Esophagus mucosa (tissue), 1 donor: ENCODE measurements at places on chromosomes 4 and X.

GRCh38 chr4:63218856-63219255 lies 1190.4 kb downstream of the TECRL start:
- no peak for ATAC-seq

GRCh38 chr4:95386410-95386809 lies 162.4 kb downstream of the UNC5C start:
- no peak for ATAC-seq

DNA sequence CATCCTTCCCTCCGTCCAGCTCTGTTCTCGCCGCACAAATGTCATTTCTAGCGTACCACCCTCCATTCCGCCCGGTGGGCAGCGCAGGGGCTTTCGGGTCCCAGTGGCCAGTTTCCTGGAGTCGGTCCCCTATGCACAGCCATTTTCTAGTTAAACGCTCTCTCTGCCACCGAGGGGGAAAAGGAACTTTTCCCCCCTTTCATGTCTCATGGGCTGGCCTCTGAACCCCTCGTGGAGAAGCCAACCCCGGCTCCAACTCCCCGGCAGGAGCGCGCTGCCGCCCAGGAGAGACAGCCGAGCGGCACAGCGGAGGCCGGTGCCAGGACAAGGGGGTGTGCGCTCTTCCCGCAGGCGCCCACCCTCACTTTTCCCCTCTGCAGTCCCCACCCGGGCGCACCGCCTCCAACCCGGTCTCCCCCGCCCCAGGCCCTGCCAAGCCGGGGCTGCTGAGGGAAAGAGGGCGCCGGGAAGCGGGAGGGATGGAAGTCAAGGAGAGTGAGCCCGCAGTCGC lies 662 bp downstream of the APBB2 start:
- peak; percentile 1 for ATAC-seq

- no peak for ATAC-seq
These were observed 1.5 kb downstream of the CFAP97 start for GRCh38 chr4:185201977-185202962.

- ATAC-seq, result no peak
These were observed 29.5 kb downstream of the PF4 start for GRCh38 chr4:73952352-73952751.

DNA sequence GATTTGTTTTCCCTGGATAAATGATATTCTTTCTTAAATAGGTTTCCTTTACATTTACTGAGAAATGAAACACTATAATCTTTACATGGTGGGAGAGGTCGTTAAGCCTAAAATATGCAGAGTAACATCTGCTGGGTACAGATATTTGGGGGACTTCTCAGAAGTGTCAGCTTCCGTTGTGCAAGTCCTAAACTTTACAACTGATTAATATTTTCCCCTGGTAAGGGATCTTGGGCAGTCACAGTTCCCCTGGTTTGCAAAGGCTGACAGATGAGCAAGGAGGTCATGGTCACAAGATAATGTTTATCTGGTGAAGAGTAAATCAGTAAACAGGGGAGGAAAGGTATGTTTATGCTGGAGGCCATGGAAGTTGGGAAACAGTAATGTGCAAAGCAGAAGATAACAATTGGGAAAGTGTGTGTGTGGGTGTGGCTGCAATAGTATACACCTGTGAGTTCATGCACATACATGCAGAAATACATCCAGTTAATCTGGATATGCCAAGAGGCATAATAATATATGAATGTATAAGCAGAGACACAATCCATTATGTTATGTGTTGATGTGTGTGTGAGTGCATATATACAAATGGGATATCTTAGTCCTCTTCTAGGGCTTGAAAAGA lies 508.2 kb upstream of the FAM241A start:
- ATAC-seq, result peak; percentile 92

DNA sequence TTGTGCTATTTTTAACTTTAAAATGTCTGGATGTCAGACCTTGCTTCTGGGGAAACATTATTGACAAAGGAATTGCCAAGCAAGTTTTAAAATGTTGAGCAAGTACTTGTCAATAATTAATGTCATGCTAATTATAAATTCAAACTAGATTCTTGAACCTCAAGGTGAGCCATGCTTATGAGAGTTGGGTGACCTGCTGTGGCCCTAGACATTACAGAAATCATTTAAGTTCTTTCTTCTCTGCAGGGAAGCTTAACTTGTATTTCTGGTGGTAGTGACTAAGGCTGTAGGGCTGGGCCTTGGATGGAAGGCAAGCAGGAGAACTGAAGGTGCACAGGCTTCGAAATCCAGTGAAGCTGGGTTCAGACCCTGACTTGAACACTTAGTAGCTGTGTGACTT lies 14.8 kb upstream of the UCHL1 start:
- ATAC-seq, result peak; percentile 71

GRCh38 chr4:10703156-10703555 lies 18.6 kb upstream of the CLNK start:
- no peak for ATAC-seq

DNA sequence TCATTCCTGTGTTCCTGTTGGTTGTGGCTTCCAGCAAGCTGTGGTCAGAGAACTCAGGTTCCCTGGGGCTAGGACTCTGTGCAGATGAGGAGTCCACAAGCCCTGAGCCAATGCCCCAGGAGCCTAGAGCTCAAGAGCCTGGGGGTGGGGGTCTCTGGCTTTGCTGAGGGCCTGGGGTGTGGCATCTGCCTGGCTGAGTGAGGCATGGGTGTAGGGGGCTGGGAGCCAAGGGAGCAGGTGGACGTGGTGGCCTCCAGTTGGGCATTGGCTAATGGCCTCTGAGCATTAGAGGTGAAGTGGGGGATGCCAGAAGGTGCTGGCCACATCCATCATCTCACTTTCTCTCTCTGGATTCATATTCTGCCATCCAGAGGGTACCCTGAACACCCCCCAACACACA lies 5.3 kb upstream of the MAMLD1 start:
- no peak for ATAC-seq

GRCh38 chr4:175051974-175052373 lies 133.8 kb downstream of the ADAM29 start:
- no peak for ATAC-seq

- no peak for ATAC-seq
These were observed 175.4 kb downstream of the SH3BGRL start for GRCh38 chrX:81377329-81377728.

DNA sequence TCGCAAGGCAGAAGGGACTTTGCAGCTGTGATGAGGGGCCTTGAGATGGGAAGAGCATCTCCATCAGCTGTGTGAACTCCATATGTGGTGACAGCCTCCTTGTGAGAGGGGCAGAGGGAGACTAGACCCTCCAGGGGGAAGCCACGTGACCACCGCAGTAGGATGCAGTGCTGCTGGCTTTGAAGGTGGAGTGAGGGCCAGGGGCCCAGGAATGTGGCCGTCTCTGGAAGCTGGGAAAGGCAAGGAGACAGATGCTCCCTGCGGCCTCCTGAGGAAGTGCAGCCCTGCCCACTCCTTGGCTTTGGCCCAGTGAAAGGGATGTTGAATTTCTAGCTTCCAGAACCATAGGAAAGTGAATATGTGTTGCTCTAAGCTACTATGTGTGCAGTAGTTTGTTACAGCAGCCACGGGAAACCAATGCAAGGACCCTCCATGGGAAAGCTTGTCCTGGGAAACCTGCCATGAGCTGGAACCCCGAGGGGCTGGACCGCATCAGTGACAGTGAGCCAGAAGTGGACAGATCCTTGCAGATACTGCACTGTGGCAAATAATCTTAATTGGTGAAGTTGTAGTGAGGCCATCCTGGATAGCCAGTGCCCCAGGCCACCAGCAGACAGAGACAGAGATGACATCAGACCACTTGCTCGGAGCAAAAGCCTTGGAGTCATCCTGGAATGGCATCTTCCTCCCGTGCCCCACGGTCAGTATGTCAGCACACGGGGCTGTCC lies 35.4 kb upstream of the SORCS2 start:
- ATAC-seq, result no peak

DNA sequence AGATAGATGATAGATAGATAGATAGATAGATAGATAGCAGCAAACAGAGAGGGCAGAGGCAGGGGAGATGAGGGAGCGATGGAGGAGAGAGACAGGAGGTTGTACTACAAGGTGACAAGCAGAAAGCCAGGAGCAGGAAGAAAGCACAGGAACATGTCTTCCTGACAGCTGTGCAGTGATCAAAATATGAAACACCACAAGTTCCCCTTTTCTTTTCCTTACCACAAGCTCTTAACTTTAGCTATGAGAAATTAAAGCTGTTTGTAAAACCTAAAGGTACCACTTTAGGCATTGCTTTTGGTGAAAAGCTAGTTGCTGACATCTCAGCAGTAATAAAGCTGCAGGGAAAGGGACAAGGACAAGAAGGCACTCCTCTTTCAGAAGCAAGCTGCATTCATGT lies 9.1 kb upstream of the MAGED4B start:
- ATAC-seq, result no peak

DNA sequence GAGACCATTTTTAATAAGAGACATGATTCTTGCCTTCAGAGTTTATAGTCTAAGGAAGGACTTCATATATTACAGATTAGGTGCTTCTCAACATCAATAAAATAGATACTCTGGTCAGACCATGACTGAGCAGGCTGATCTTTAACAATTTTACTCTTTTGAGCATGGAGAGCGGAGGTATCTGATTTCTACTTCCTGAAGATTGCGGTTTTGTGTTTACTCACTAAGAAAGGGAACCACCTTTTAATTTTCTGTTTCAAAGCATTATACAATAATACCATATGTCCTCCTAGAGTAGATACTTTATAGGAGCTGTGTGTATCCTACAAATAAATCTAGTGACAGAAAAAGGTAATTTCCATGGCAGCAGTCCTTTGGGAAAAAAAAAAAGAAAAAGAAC lies 12.5 kb downstream of the MORC4 start:
- no peak for ATAC-seq

- ATAC-seq, result peak; percentile 2
These were observed 567 bp downstream of the C4orf46 start for GRCh38 chr4:158670975-158671664.

- no peak for ATAC-seq
These were observed 30.9 kb upstream of the ABCG2 start for GRCh38 chr4:88189418-88189738.
